Airway epithelial cell (primary cell): ENCODE measurements at places on chromosomes 11 and 22. TPM values are rescaled to one million over a fixed set of nuclear protein-coding genes. Genes with fewer than 3 reads are reported as not detected.

Gene OR8G1
- not detected in 2 replicates for total RNA-seq

Gene ZNF215
- 3.5 and 4.0 TPM in 2 replicates for total RNA-seq

Gene MTMR3
- total RNA-seq, result 15.8 and 18.5 TPM in 2 replicates

Gene MRGPRE
- total RNA-seq, result not detected in 2 replicates

Gene FIBIN
- 1.3 and 1.4 TPM in 2 replicates for total RNA-seq

Gene GSTT2B
- 0.99 and 2.1 TPM in 2 replicates for total RNA-seq

Gene DNAJB13
- total RNA-seq, result 0.14 and 0.28 TPM in 2 replicates

Gene RFPL2
- total RNA-seq, result not detected in 2 replicates

Gene PGA4
- not detected in 2 replicates for total RNA-seq

Gene SPCS2
- total RNA-seq, result 23.2 and 65.3 TPM in 2 replicates
